ENCODE measurements at places on chromosomes 13 and 19. TPM values are rescaled to one million over a fixed set of nuclear protein-coding genes. Genes with fewer than 3 reads are reported as not detected.

The EIF3K gene
- total RNA-seq, result 711 TPM

GRCh38 chr19:1366899-1367870 lies 16.5 kb upstream of the NDUFS7 start:
- DNase-seq, result no peak

- DNase-seq, result peak; percentile 15
Measured at GRCh38 chr13:71240911-71241310, 626.1 kb downstream of the DACH1 start.

DNA sequence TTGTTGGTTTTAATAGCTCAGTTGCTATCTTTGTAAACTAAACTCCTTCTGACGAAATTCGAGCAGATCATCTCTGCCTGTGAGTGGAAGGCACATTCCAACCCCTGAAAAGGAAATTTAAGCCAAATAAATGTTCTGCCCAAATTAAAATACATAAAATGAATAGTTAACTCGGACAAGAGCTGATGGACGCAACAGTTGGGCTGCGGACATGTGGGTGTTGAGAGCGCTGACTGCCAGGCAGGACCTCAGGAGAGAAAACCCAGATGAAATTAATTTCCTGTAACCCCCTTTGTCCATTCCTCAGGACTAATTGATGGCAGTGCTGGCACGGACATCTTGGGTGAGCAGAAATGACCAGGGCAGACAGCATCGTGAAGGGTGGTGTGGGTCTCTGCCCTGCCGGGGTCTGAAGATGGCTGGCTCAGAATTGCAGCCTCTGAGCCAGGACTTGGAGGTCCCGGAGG lies 86.5 kb downstream of the TSHZ3 start:
- DNase-seq, result no peak

DNA sequence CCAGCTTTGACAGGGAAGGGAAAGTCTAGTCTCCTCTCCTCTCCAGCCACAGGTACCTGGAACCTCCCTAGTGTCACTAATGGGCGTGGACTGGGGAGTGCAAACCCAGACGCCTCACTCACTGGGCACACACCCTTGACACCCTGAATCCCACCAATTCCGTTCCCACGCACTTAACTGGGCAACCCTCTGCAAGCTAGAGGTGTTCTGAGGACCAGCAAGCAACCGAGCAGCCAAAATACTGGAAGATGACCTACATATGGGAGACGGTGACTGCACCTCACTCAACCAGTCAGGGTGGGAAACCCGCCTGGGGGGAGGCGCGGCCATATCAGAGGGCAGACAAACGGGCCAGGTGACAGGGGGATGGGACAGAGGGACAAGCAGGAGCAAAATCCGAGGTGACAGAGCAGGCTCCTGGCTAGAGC lies 991 bp downstream of the ABHD17A start:
- no peak for DNase-seq

DNA sequence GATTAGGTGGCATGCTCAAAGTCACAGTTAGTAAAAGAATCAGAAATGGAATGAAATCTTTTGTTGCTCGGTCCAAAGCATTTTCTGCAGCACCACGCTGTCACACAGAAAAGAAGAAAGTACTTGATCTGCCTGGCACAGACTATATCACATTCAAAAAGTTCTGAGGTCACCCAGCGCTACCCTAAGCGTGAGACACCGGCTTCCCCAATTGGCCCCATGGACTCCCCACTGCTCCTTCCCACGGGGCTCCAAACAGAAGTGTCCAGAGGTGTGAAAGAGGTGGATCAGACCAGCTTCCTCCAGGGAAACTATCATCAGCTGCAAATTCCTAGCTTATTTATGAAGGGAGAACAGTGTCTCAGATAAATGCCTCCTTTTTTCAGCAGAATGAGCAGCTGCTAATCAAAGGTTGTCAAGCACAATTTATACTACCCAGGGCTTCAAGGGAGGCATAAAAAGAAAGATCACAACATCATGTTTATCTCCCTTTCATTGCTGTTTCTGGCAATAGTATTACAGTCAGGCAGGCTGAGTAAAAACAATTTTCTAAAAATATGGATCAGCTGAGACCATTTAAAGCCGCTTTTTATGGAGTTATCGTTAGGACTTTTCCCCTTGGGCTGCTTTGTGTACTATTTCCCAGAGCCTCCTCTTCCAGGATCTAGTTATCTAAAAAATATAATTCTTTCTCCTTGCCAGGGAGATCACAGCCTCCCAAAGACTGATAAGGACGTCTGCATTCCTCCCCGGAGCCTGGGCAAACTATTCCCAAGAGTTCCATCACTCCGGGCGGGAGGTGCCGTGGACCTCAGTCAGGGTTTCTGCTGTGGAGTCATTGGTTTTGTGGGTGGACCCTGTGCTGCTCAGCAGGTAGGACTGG lies 208.0 kb downstream of the LHFPL6 start:
- peak; percentile 36 for DNase-seq

GRCh38 chr19:49398931-49399330 lies 10.9 kb downstream of the KASH5 start:
- DNase-seq, result no peak

- DNase-seq, result peak; percentile 84
Measured at GRCh38 chr13:32164622-32165268, 133.2 kb downstream of the FRY start.

DNA sequence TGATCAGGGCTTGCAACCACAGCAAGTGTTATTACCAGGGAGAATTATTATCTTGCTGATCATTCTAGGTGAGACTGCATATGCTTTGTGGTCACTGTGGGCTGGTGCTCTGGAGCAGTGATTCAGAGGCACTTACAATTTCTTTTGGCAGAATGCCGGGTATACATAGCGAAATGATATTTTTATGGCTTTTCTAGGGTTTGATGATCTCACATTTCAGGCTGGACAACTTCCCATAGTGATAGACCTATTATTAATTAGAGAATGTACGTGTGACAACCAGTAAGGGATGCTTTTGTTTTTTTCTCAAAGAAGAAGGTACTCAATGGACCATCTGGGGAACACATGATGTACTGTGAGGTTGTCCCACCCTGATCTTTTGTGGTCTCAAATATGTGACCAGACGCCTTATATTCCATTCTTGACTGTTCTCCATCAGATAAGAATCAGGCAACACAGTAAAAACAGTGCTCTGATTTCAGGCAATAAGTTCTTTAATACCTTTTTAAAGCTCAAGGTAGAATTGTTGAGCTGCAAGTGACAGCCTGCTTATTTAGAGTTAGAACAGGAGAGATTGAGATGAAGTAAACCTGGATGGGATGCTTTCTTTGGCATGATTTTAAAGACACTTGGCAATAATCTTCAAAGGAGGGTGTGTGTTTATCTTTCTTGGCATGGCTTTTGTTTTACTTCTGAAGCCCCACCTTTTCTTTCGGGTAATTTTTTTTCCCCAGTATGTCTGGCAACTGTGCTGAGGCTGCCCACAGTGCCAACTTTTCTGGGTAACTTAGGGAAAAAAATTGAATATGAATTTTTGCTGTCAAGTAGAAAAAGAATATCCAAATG lies 27.4 kb upstream of the SCEL start:
- DNase-seq, result peak; percentile 35

- DNase-seq, result no peak
Measured at GRCh38 chr13:75489502-75490263, 7.7 kb upstream of the TBC1D4 start.

The AMER2 gene
- total RNA-seq, result 0.09 TPM

GRCh38 chr13:75639454-75639853 lies 3.3 kb downstream of the LMO7 start:
- DNase-seq, result no peak

DNA sequence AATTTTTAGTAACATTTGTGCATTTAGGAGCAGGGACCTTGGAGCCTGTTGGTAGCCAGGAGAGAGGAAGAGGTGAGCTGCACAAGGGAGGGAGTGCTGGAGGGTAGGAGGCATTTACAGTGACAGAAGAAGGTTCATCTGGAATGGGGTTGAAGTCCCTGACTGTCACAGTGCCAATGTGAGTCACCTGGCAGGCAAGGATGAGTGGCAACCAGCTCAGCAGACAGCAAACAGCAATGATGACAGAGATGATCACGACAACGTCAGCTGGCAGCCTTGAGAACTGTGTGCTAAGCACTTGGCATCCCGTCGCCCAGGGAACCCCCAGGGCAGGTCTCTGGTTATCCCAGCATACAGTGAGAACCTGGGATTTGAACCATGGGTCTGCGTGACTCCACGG lies 2.6 kb downstream of the OR10H5 start:
- no peak for DNase-seq

The IFNL1 gene
- not detected for total RNA-seq
